ENCODE measurements at places on chromosomes 12 and 14. TPM values are rescaled to one million over a fixed set of nuclear protein-coding genes. Genes with fewer than 3 reads are reported as not detected.

LRFN5 gene
- not detected for polyA plus RNA-seq

COX8C gene
- polyA plus RNA-seq = not detected

PLBD2 gene
- polyA plus RNA-seq = 2.8 TPM

GRCh38 chr12:93323625-93324329, 53.9 kb upstream of the NUDT4 start:
- no peaks in the 10 kb centered on the region for H3K27me3 ChIP-seq
- no peak overlapping the region for H3K4me3 ChIP-seq
- peak overlapping the region; percentile 15 for H3K27ac ChIP-seq
- DNase-seq = no peak
- H3K36me3 ChIP-seq = no peaks in the 10 kb centered on the region
- peaks cover 4% of the 10 kb centered on the region for H3K4me1 ChIP-seq

- DNase-seq = no peak
- H3K36me3 ChIP-seq = no peaks in the 10 kb centered on the region
Measured at GRCh38 chr12:85280984-85281630, 1.1 kb downstream of the ALX1 start.

- H3K4me1 ChIP-seq = peaks cover 2% of the 10 kb centered on the region
- H3K36me3 ChIP-seq = peaks cover 7% of the 10 kb centered on the region
- no peak overlapping the region for H3K4me3 ChIP-seq
- no peaks in the 10 kb centered on the region for H3K27me3 ChIP-seq
Measured at GRCh38 chr14:92956961-92957360, 34.0 kb downstream of the CHGA start.

- no peaks in the 10 kb centered on the region for H3K4me1 ChIP-seq
- no peak overlapping the region for H3K4me3 ChIP-seq
- no peak for DNase-seq
- H3K36me3 ChIP-seq = no peaks in the 10 kb centered on the region
- no peak overlapping the region for H3K27ac ChIP-seq
Measured at GRCh38 chr12:77745624-77746023, 85.1 kb upstream of the NAV3 start.

DNA sequence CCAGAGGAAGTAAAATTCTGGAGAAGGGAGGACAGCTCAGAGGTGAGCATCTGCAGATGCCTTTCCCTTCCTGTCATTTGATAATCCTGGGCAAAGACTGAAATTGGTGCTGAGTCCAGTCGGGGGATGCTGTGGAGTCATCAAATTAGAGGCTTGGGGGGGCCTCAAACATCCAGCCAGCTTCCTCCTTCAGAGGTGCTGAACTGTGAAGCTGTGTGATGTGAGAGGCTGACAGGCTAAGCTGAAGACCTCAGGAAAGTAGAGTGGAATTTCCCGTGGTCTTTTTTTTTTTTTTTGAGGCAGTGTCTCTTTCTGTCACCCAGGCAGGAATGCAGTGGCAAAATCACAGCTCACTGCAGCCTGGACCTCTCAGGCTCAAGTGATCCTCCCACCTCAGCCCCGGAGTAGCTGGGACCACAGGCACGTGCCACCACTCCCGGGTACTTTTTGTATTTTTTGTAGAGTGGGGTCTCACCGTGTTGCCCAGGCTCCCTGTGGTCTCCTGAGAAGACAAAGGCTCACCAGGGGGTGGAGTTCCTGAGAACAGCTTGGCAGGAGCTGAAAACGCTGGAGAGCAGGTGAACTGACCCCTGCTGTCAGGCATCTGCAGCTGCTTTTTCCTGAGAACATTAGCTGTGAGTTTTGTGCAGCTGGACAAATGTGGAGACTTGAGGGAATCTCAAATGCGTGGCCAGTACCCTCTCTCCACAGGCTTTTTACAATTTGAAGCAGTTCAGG, 6.1 kb upstream of the TCL1B start:
- no peaks in the 10 kb centered on the region for H3K27me3 ChIP-seq
- H3K4me1 ChIP-seq = peaks cover 66% of the 10 kb centered on the region
- peak overlapping the region; percentile 48 for H3K4me3 ChIP-seq
- peak overlapping the region; percentile 85 for H3K27ac ChIP-seq

Data from naive B cell (primary cell).